ENCODE measurements at places on chromosomes 5 and 9.

DNA sequence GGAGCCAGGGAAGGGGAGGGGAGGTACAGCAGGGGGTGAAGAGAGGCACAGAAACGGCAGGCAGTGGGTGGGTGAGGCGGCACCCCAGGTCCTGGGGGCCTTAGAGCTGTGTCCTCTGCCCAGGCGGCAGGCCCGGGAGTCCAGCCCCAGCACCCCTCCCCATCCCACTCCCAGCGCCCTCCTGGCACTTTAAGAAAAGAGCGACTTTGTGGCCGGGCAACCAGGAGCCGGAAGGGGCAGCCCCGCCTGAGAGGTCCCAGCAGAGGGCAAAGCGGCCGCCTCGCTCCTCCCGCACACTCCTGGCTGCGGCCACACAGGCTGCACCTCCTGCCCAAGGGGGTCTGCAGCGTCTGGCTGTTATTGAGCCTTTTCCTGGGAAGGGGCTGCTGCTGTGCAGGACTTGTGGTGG lies 42.6 kb downstream of the NACC2 start:
- peak; percentile 86 for DNase-seq

DNA sequence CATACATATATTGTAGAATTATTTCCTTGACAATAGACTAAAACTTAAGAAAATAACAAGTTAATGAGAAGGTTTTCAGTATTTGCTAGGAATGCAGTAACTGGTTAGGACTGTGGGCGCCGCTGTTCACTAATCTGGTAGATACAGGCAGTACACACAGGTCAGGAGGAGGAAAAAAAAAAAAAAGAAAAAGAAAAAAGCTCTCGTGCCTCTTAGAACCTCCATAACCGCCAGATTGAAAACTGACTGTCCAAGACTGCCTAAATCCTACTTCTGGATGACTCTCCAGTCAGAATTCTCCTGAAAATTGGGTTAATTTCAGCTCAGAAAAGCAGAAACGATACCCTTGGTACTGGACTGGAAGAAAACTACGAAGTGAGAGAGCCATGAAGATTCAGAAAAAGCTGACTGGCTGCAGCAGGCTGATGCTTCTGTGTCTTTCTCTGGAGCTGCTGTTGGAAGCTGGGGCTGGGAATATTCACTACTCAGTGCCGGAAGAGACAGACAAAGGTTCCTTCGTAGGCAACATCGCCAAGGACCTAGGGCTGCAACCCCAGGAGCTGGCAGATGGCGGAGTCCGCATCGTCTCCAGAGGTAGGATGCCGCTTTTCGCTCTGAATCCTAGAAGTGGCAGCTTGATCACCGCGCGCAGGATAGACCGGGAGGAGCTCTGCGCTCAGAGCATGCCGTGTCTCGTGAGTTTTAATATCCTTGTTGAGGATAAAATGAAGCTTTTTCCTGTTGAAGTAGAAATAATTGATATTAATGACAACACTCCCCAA lies at the start of gene PCDHGA1:
PCDHGA1 (plus strand) TSS at position 216 of the 782 bp plus-strand sequence.
- peak; percentile 79 for DNase-seq

GRCh38 chr5:80541392-80541791 lies 28.7 kb downstream of the ANKRD34B start:
- no peak for DNase-seq

DNA sequence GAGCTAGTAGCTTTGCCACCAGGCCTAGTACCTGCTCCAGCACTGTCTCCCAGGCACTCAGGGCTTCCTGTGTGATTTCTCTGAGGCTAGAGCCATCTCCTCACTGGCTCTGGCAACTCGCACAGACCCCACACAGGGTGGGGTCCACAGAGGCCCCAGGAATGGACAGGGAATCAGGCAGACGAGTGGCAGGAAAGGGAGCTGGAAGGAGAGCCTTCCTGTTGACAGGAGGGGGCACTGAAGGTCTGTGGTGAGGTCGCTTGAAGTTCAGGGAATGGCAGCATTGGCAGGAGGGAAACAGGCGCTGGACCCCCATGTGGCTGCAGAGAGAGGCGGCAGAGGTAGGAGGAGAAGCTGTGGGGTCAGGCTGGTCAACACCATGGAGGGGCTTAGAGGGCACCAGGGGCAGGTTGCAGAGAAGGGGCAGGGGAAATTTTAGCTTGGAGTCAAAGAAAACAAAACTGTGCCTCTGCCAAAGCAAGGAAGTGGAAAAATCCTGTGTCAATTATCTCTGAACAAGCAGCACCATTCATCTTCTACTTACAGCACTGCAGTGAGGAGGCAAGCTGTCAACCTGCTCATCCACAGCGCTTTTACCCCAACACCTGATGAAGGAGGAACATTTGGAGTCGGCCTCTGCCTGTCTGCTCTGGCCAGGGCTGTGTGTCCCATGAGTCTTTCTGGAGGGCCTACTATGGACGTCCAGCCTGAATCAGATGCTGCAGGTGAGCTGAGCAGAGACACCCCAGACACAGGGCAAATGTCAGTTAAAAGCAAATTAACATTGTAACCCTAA lies 270.2 kb downstream of the FSTL4 start:
- DNase-seq, result no peak

DNA sequence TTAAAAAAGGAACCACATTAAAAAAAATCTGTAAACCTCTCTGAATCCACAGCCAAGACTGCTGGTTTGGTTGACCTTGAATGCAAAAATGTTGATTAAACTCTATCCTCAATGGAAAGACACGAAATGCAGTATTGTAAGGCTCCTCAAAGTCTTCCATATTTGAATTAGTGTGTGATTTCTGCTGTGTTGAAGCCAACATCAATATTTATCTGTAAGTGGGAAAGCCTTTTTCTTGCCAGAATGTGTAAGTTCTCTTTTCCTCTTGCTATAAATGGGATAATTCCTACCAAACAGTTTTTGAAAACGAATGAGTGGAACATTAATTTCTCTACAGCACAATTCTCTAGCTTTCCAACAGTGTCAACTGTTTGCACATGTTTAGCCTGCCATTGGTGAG lies 422.1 kb upstream of the TNC start:
- no peak for DNase-seq

- no peak for DNase-seq
Measured at GRCh38 chr5:67337751-67338150, 141.2 kb upstream of the CD180 start.

- DNase-seq, result no peak
Measured at GRCh38 chr9:126862104-126862761, 1.8 kb downstream of the ZBTB34 start.

GRCh38 chr5:45622365-45622764 lies 73.8 kb downstream of the HCN1 start:
- no peak for DNase-seq

DNA sequence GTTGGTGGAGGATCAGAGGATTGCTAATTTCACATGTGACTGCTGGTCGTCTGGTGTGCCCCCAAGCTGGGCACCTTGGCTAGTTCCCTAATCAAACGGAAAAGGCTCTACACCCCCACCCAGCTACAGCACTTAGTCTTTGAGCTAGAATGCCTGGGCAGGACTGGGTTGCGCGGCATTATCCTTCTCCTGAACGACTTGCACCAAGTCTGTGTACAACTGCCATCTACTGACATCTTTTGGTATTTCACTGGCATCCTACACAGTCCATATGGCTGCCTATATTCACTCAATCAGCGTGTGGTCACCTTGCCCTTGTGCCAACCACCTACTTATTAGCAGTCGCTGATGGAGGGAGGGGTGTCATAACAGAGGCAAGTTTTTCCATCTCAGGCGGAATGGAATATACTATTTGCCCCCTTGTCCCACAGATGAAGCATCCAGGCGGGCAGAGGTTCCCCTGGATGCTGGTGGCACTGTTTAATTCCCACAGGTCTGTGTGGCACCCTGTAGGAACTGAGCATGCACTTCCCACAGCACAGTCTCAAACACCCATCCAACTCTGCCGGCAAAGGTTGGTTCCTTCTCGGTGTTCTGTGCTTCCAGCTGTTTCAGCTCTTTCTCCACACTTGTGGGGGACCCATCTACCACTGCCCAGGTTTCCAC lies 150.1 kb downstream of the OSTF1 start:
- DNase-seq, result peak; percentile 60

GRCh38 chr5:35232124-35232523 lies 1.8 kb upstream of the PRLR start:
- no peak for DNase-seq

- no peak for DNase-seq
Measured at GRCh38 chr5:103424453-103425205, 138.0 kb downstream of the NUDT12 start.

DNA sequence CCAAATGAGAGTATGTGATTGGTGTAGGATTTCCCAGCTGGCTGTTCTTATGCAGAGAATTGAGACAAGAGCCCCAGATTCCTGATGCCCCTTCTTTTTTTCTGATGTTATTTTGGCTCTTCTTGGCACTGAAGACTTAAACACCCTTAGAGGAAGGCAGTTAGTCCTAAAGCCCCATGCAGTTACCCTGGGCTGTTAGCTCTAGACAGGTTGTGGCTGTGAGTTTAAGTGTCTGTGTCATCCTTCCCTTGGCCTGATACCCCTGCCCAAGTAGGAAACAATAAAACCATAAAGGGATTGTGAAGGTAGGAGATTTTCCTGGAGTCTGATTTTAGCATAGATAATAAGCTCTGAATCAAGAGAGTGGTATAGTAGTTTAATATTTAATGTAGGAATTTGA lies 13.2 kb downstream of the TNPO1 start:
- DNase-seq, result no peak

GRCh38 chr5:126777257-126777974 lies 480 bp downstream of the LMNB1 start:
- DNase-seq, result peak; percentile 84

GRCh38 chr9:114583371-114584155 lies 4.0 kb upstream of the ATP6V1G1 start:
- DNase-seq, result no peak

DNA sequence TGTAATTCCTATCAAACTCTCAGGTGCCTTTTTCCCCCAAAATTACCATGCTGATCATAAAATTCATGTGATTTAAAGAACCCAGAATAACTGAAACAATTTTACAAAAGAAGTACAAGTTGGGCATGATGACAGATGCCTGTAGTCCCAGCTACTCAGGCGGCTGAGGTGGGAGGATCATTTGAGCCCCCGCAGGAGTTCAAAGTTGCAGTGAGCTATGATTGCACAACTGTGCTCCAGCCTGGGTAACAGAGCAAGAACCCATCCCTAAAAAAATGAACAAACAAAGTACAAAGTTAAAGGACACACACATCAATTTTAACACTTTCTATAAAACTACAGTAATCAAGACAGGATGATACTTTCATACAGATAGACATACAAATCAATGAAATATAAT lies 97.9 kb upstream of the LPAR1 start:
- DNase-seq, result no peak

- DNase-seq, result peak; percentile 29
Measured at GRCh38 chr5:44809215-44809955, 638 bp downstream of the MRPS30 start.

DNA sequence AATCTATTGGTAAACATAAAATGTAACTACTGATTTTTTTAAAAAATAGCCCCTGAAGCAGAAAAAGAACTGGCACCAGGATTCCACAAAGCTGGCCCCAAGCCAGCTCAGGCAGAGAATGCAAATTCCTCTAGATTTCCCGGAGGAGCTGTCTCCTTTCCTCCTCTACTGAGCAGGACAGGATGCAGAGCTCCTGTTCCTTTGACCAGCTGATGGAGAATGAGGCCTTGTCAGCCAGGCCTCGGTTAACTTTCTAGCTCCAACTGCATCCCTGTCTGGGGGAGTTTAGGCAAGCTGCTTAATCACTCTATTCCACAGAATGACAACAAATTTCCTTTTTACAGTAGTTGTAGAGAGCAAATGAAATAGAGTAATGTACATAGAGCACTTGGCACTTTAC lies 155.5 kb downstream of the GNAQ start:
- DNase-seq, result no peak

DNA sequence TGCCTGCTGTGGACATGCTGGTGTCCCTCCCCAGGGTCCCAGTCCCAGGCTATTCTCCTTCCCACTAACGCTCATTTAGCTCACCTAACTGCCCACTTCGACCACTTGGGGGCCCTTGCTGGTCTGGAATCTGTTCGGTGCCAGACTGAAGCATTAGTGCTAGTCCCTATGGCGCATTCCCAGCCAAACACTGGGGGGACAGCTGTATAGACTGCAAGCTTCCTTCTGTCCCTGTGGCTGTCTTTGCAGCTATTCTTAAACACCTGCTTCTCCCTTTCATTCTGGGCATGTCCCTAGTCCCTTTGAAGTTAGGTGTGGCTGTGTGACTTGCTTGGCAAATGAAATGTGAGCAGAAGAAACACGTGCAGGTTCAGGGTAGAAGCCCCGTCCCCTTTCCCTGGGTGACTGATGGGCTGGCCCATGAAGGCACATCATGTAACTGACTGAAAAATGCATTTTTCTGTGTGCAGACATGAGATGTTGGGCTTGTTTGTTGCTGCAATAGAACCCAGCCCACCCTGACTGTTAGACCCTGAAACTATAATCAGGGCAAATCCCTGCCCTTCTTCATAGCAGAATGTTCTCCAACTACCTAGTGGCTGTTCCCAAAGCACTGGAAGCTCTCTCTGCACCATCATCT lies 134.4 kb downstream of the BARX1 start:
- DNase-seq, result peak; percentile 28

- no peak for DNase-seq
Measured at GRCh38 chr5:73640861-73641320, 14.9 kb downstream of the ARHGEF28 start.

GRCh38 chr5:73565969-73566547 lies 515 bp downstream of the UTP15 start:
- DNase-seq, result no peak

DNA sequence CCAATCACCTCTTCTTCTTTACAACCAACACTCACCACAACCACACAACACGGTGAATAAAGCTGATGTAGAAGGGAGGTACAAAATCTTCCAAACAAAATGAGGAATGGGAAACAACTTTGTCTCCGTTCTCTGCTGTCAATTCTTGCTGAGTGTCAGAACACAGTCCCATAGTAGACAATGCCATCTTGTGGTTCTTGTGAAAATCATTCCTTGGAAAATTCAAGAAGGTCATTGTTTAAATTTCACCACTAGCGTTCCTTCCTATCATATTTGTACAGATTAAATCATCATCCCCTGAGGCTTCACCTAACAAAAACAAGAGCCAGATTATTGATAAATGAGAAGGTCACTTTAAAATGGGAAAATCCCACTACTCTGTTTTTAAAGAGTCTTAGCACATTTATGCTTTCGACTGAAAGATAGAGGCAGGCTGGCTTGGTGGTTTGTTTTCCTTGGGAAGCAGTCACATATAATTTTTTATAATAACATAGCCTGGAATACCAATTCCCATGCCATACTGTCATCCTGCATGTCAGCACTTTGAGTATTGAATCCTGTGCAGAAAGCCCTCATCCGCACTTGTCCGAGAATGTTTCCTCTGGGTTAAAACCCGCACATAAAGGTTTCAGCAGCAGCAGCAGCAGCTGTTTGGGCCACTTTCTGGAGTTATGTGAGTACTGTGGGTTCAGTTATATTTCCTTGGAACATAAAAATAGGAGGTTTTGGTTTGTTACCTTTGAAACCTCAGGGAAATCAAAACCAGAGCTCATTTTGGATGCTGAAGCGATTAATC lies 395.0 kb upstream of the SMARCA2 start:
- peak; percentile 15 for DNase-seq

DNA sequence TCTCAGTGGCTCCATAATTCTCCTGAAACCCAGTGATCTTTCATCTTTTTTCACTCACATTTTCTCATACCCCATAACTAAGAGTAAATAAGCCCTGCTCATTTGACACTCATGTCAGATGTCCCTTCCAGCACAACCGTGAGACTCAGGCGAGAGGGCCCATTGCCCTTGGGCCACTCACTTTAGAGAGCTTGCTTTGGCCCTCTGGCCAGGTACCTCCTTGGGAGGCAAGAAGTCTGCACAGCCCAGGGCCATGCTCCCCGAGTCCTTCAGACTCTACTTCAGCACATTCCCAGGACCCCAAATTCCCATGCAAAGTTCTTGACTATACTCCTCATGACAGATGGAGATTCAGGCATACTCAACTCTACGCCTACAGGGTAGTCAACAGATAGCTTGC lies 33.6 kb downstream of the RFX3 start:
- DNase-seq, result no peak

Measured in T47D (cell line).